Kidney epithelial cell (primary cell): ENCODE measurements at places on chromosomes 7 and 10. TPM values are rescaled to one million over a fixed set of nuclear protein-coding genes. Genes with fewer than 3 reads are reported as not detected.

- DNase-seq = no peak
These were observed 14.9 kb downstream of the ADCY1 start for GRCh38 chr7:45589061-45589460.

WAC gene
- total RNA-seq = 82.9 and 83.3 TPM in 2 replicates

DNA sequence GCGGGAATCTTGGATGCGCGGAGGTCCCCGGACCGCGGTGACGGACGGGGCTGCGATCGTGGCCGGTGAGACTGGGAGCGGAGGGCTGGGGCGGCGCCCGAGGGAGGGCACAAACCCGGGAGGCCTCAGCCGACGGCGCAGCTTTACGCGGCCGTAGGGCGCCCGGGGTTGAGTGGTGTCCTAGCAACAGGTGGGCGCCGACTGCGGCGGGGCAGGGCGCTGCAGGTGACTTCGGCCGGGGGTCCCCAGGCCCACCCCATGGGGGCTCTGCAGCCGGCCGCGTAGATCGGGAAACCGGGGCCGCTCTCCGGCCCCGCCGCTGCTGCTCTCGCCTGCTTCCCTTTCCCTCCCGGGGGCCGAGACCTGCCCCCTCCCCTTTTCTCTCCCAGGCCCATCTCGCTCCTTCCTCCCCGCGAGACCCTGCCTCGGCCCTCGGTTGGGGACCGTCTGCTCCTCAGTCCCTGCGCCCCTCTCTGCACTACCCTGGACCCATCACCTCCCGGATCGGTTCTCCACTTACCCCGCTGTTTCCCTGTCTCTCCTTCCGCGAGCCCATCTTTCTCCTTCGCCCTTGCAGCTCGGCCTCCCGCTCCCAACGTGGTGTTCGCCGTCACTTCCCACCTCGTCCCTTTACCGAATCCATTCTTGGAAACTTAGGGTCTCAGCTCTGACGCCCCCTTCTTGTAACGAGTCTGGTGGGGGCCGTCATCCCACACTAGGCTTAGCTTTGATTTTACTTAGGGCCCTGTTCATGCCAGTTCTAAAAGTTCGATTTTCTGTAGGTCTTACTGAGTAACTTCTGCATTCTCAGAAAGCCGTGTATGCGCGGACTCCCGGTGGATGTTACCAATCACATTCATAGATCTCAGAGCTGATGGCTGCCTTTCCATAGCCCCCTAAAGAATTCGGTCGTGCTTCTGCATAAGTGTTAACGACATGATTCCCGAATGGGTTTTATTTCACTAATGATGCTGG lies 18.5 kb upstream of the ACBD5 start:
- DNase-seq = no peak

DNA sequence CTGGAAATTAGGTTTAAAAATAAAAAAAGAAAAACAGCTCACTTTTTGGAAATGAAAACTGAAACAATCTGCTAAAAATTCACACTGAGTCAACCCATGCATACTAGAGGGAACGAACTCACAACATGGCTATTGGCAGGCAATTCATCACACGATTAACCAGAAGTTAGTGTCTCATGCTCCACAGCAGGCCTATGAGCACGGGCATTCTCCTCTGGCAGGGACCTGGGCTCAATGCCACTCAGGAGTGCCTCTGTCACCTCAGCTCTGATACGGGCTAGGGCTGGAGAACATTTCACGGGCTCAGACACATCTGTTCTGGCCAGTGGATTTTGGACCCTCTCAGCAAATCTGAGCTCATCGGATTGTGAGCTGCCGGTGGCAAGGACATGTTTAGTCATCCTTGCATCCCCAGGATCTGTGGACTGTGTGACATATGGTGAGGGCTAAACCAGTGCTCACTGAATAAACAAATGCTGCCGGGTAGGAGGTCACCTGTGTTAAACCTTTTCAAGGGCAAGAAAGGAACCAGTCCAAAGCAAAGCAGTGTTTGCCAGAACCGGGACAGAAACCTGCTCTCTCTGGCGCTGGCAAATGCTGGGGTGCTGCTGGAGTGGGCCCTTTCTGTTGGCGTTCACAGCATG lies 40.1 kb downstream of the POLR3A start:
- no peak for DNase-seq

CNNM1 gene
- 0.62 and 0.92 TPM in 2 replicates for total RNA-seq

KLHDC10 gene
- 13.8 and 15.6 TPM in 2 replicates for total RNA-seq

ASB13 gene
- total RNA-seq = 17.3 and 22.4 TPM in 2 replicates

NEUROG3 gene
- not detected in 2 replicates for total RNA-seq

DNA sequence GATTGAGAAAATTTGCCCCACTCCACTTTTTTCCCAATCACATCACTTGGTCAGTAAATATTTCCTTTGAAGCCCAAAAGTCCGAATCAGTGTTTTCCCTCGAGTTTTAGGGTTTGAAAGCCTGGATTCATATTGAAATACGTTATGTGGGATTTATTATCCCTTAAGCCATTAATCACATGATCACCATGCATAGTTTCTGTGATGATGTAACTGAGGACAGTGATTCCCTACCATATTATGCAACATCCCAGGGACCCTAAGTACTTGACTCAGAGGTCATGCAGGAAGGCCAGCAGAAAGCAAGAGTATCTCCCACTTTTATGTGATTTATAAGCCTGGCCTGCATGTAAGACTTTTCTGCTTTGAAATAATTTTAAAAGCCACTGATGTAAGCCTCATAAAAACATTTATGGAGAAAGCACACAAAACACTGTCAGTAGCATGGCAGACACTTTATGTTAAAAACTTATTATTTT lies 630.6 kb upstream of the ZWINT start:
- no peak for DNase-seq

- DNase-seq = no peak
These were observed 37.0 kb upstream of the PDCD4 start for GRCh38 chr10:110834629-110835301.

FKBP6 gene
- total RNA-seq = not detected in 2 replicates

VSTM4 gene
- 0.50 and 0.68 TPM in 2 replicates for total RNA-seq

GRCh38 chr7:19984231-19984632 lies 210.8 kb upstream of the TMEM196 start:
- DNase-seq = no peak

DNA sequence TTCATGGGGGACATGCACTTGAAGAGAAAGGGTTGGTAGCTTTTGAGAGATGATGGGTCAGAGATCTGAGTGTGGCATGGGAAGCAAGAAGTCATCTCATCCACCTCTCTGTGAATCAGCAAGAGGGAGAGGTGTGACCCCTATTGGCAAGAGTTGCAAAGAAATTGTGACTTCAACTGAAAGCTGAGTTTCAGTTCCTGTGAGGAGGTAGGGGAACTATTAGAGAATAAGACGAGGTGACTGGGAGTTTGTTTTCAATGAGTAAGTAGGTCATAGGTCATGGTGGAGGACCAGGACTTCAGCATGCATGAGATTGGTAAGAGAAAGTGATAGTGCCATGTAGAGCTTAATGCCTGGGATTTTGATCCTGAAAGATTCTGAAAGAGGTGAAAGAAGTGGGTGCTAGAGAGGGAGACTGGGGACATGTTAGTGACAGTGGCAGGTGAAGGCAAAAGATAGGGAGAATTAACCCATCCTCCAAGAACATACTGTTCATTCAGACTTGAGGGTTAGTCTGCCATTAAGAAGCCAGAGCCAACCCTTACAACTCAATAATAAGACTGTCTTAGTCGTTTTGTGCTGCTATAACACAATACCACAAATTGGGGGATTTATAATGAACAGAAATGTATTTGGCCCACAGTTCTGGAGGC lies 75.5 kb upstream of the CAPZA2 start:
- no peak for DNase-seq

DNA sequence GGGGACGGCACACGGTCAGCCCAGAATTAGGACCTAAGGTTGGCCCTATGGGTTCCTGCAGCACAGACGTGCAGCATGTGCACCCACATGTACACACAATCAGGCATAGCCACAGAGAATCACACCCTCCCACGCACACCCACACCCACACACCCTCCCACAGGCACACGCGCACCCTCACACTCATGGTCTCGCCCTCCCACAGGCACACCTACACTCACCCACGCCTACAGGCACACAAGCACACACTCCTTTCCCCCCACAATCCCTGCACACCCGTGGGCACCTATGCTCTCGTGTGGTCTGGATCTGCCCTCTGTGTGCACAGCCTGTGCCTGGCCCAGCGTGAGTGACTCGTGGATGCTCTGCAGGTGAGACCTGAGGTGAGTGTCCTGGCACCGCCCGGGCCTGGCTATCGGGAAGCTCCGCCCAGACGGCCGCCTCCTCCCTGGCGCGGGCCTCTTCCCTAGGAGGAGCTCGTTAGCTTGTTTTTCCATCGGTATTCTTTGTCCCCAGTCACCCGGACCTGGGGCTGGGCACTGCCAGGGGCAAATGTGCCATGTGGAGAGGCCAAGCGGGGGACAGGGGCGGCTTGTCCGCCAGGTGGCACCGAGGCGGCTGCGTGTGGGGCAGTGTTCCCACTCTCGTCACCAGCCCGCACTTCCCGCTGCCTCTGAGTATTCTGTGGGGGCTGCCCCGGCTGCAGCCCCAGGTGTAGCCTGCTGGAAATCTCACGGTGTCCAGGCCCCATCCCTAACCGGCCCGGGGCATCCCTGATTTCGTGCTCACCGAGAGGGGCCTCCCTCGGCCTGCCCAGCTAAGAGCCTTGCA lies 110.2 kb upstream of the FAM20C start:
- DNase-seq = no peak

- no peak for DNase-seq
These were observed 7.9 kb downstream of the CALML5 start for GRCh38 chr10:5491477-5491876.

DNA sequence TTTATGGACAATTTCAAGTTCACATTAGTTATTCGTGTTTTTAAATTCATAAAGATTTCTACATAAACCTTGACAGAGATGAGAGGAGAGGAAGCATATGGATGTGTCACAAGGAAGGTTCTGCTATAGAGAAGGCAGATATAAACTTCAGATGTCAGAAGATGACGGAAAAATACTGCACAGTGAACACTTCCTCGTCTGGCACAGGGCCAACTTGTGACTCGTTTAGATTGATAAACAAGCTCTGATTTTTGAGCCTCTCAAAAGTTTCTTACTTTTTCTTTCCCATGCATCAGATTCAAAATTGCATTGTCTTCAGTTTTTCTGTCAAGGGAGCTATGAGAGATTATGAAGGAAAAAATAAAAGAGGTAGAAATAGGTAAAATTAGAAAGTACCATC lies 156.4 kb upstream of the MINDY3 start:
- DNase-seq = no peak

PTF1A gene
- total RNA-seq = not detected in 2 replicates

LRRC18 gene
- not detected in 2 replicates for total RNA-seq

WNT8B gene
- total RNA-seq = 0.07 TPM in 1 of 2 replicates, not detected in the other

HOXA7 gene
- 28.8 and 34.2 TPM in 2 replicates for total RNA-seq

GRCh38 chr7:22718200-22718711 lies 8.7 kb upstream of the IL6 start:
- peak; percentile 38 for DNase-seq

DNA sequence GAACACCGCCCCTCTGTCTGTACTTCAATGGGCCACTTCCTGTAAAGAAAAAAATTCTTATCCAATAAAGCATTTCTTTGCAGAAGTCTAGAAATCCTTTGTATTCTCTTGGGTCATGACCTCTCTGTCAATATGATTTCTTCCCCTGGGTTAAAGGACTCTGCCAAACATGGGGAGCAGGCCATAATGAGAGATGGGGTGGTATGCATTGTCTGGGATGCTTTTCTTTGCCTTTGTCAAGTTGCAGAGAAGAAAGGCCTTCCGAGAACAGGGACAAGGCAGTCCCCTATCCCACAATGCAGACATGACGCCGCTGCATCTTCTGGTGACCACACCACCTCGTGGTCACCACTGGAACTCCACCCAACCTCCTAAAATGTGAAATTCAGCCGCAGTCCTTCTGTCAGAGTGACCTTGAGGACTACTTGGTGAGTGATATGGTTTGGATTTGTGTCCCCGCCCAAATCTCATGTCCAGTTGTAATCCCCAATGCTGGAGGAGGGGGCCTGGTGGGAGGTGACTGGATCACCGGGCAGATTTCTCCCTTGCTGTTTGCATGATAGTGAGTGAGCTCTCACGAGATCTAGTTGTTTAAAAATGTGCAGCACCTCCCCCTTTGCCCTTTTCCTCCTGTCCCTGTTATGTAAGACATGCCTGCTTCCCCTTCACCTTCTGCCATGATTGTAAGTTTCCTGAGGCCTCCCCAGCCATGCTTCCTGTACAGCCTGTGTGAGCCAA lies 15.2 kb upstream of the FRMPD2 start:
- no peak for DNase-seq
